ENCODE measurements at places on chromosomes 6 and 20. TPM values are rescaled to one million over a fixed set of nuclear protein-coding genes. Genes with fewer than 3 reads are reported as not detected.
A peak's percentile ranks its signal among the peaks of the same experiment; 100 is the strongest.

Gene DNAH8
- 0.06 TPM for total RNA-seq

Gene NFKBIL1
- total RNA-seq, result 46.9 TPM

Gene MYL9
- 12.0 TPM for total RNA-seq

Gene PGBD1
- total RNA-seq, result 6.2 TPM

Gene DACT2
- not detected for total RNA-seq

Gene ADGRF4
- 4.2 TPM for total RNA-seq

Gene TRIM10
- total RNA-seq, result not detected

- H3K27me3 ChIP-seq, result no peaks in the 10 kb centered on the region
- no peak for DNase-seq
- H3K27ac ChIP-seq, result no peak overlapping the region
- H3K4me1 ChIP-seq, result peaks cover 6% of the 10 kb centered on the region
- no peaks in the 10 kb centered on the region for H3K36me3 ChIP-seq
Observed at GRCh38 chr6:152305672-152306071, 331.5 kb downstream of the SYNE1 start.

- H3K27ac ChIP-seq, result no peak overlapping the region
- no peak overlapping the region for H3K4me3 ChIP-seq
- H3K4me1 ChIP-seq, result no peaks in the 10 kb centered on the region
- H3K36me3 ChIP-seq, result no peaks in the 10 kb centered on the region
Observed at GRCh38 chr6:13268913-13269518, 59.3 kb downstream of the TBC1D7 start.

DNA sequence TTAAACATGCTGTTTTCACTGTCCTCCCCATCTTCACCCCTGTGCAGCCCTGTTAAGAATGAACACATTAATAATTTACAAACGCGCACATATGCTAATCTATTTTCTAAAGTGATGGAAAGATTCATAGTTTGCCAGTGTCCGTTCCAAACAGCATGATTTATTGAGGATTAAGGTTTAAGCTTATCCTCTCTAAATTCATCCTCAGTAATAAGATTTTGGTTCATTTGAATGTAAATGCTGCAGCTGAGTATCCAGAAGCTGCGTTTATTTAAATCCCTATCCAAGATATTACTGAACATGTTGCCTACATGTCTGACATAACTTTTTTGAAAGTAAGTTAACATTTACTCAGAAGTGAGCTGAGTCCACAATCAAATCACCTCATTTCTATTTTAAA is 42.8 kb upstream of the FAM135A start:
- no peak overlapping the region for H3K27ac ChIP-seq
- H3K27me3 ChIP-seq, result peaks cover 27% of the 10 kb centered on the region
- no peaks in the 10 kb centered on the region for H3K36me3 ChIP-seq
- H3K4me3 ChIP-seq, result no peak overlapping the region
- H3K4me1 ChIP-seq, result peaks cover 19% of the 10 kb centered on the region
- no peak for DNase-seq

GRCh38 chr6:155638200-155638599 is 182.6 kb upstream of the NOX3 start:
- peak; percentile 45 for DNase-seq
- peaks cover 11% of the 10 kb centered on the region for H3K4me1 ChIP-seq
- H3K4me3 ChIP-seq, result no peak overlapping the region
- H3K27me3 ChIP-seq, result no peaks in the 10 kb centered on the region

DNA sequence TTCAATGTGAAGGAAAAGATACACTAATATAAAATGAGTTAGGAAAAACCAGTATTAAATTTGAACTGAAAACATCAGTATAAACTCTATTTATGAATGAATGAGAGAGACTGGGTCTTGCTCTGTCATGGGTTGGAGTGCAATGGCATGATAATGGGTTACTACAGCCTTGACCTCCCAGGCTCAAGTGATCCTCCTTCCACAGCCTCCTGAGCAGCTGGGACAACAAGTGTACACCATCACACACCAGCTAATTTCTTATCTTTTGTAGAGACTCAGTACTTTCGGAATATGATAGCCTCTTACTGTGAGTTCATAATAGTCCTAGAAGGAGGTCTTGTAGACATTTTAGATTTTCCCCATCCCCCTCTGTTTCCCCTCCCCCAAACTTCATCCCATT is 21.4 kb downstream of the KCTD20 start:
- no peak for DNase-seq
- H3K4me1 ChIP-seq, result no peaks in the 10 kb centered on the region
- no peaks in the 10 kb centered on the region for H3K27me3 ChIP-seq
- no peaks in the 10 kb centered on the region for H3K36me3 ChIP-seq
- no peak overlapping the region for H3K4me3 ChIP-seq

GRCh38 chr6:110810896-110811586 is 4.2 kb downstream of the CDK19 start:
- peaks cover 8% of the 10 kb centered on the region for H3K4me1 ChIP-seq
- no peak overlapping the region for H3K4me3 ChIP-seq
- peak; percentile 22 for DNase-seq
- no peak overlapping the region for H3K27ac ChIP-seq
- no peaks in the 10 kb centered on the region for H3K27me3 ChIP-seq
- H3K36me3 ChIP-seq, result no peaks in the 10 kb centered on the region

- H3K27me3 ChIP-seq, result 0 out of 2 replicates have a peak, but pooled peaks cover 4% of the 10 kb centered on the region
- no peaks in the 10 kb centered on the region for H3K4me1 ChIP-seq
- no peaks in the 10 kb centered on the region for H3K36me3 ChIP-seq
- no peak overlapping the region for H3K27ac ChIP-seq
- DNase-seq, result peak; percentile 74
Observed at GRCh38 chr6:40894962-40895799, 143.8 kb downstream of the UNC5CL start.

GRCh38 chr6:117545161-117545595 is 57.1 kb downstream of the GOPC start:
- H3K27me3 ChIP-seq, result no peaks in the 10 kb centered on the region
- H3K4me1 ChIP-seq, result peaks cover 48% of the 10 kb centered on the region
- H3K36me3 ChIP-seq, result peaks cover 9% of the 10 kb centered on the region
- H3K4me3 ChIP-seq, result no peak overlapping the region
- peak overlapping the region; percentile 26 for H3K27ac ChIP-seq

GRCh38 chr6:3644739-3645012 is 106.8 kb downstream of the PXDC1 start:
- no peaks in the 10 kb centered on the region for H3K4me1 ChIP-seq
- no peak for DNase-seq
- H3K36me3 ChIP-seq, result no peaks in the 10 kb centered on the region
- H3K27ac ChIP-seq, result no peak overlapping the region
- no peaks in the 10 kb centered on the region for H3K27me3 ChIP-seq
- H3K4me3 ChIP-seq, result no peak overlapping the region

- no peak for DNase-seq
- H3K4me3 ChIP-seq, result peak overlapping the region; percentile 32
- H3K27ac ChIP-seq, result peak overlapping the region; percentile 98
- no peaks in the 10 kb centered on the region for H3K27me3 ChIP-seq
- peaks cover 47% of the 10 kb centered on the region for H3K4me1 ChIP-seq
- peaks cover 31% of the 10 kb centered on the region for H3K36me3 ChIP-seq
Observed at GRCh38 chr20:24132246-24132645, 143.7 kb upstream of the GGTLC1 start.

GRCh38 chr20:55057779-55058415 is 582.5 kb downstream of the DOK5 start:
- no peaks in the 10 kb centered on the region for H3K27me3 ChIP-seq
- no peak for DNase-seq
- no peaks in the 10 kb centered on the region for H3K36me3 ChIP-seq
- no peak overlapping the region for H3K4me3 ChIP-seq
- H3K27ac ChIP-seq, result no peak overlapping the region
- H3K4me1 ChIP-seq, result no peaks in the 10 kb centered on the region

DNA sequence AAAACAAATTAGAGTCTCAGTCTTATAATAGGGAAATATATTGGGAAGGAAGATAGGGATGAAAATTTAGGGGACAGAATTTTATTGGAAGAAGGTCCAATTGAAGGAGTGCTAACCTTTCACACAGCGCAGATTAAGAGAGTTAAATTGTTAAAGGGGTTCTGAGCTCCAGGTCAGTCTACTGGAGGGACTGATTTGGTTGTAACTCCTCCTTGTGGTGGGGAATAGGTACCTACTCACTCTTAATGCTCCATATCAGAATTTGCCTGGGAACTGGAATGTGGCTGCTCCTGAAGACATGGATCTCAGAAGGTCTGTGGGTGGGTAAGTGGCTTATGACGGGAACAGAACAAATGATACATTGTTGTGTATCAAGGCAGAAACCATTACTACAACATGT is 143.5 kb downstream of the FLRT3 start:
- no peaks in the 10 kb centered on the region for H3K36me3 ChIP-seq
- peak; percentile 28 for DNase-seq
- no peak overlapping the region for H3K27ac ChIP-seq
- H3K4me1 ChIP-seq, result 0 out of 2 replicates have a peak, but pooled peaks cover 7% of the 10 kb centered on the region

DNA sequence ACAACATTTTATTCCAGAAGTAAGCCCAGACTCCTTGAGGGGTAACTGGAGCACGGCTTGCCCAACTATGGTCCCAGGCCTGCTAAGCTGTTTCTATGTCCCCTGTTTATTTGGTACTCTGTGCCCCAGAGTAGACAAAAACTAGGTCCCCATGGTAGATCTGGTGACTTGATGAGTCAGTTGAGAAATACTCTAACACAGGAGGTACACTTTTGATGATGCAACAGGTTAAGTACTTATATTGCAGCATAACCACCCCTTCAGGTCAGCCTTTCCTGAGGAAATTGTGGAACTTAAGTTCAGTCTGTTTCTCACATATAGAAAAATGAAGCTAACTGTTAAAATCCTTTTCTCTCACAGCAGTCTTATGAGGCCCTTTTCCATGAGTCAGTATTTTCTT is 19.6 kb downstream of the TTPAL start:
- H3K27ac ChIP-seq, result peak overlapping the region; percentile 96
- peaks cover 50% of the 10 kb centered on the region for H3K4me1 ChIP-seq
- peak; percentile 88 for DNase-seq
- peaks cover 47% of the 10 kb centered on the region for H3K36me3 ChIP-seq
- H3K27me3 ChIP-seq, result no peaks in the 10 kb centered on the region
- H3K4me3 ChIP-seq, result peak overlapping the region; percentile 1

- H3K36me3 ChIP-seq, result no peaks in the 10 kb centered on the region
- H3K4me1 ChIP-seq, result no peaks in the 10 kb centered on the region
- peak; percentile 31 for DNase-seq
- H3K4me3 ChIP-seq, result no peak overlapping the region
- H3K27me3 ChIP-seq, result no peaks in the 10 kb centered on the region
Observed at GRCh38 chr20:1792274-1792673, 102.9 kb upstream of the SIRPA start.

DNA sequence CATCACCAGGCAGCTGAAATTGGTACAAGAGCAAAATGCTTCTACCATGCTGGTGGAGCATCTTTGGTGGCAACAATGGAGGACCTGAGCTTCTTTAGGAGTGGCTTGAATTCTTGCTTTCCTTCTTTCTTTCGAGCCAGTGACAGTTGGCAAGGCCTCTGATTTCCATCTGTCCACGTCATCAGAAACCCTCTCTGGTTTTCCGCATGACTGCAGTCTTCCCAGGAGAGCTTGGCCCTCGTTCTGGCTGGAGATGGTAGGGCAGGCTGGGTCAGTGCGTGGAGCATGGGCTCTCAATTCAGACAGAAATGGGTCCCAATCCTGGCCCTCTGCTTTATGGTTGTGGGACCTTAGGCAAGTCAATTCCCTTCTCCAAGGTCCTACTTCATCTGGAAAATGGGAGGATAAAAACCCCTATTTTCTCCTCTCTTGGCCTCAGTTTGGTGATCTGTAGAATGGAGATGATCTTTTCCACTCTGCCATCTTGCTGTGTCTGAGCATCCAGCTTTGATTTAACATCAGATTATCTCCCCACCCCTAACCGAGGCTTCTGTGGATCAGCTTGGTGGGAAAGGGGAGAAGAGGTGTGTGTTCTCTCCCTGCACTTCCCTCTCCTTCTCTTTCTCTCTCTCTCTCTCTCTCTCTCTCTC is 3.6 kb upstream of the BPIFB1 start:
- H3K36me3 ChIP-seq, result no peaks in the 10 kb centered on the region
- DNase-seq, result no peak
- H3K27ac ChIP-seq, result no peak overlapping the region
- H3K4me3 ChIP-seq, result no peak overlapping the region
- H3K4me1 ChIP-seq, result peaks cover 6% of the 10 kb centered on the region

DNA sequence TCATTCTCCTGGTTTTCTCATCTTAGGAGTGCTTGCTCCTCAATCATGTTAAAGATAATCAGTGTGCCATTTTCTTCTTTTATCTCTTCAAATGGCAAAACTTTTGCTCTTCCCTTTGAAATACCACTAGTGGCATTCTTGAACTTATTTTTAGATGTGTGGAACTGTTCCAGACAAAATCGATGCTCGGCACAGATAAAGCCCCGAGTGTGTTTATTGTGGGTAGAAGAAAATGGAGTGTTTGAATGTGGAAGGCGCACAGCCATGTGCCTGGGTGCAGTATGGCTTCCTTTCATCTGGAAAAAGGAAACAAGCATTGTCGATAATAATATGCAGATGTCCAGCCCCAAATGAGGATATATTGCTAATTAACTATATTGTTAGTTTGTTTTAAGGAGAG is 42.4 kb downstream of the ISM1 start:
- no peaks in the 10 kb centered on the region for H3K36me3 ChIP-seq
- no peak overlapping the region for H3K4me3 ChIP-seq
- H3K27ac ChIP-seq, result no peak overlapping the region
- no peak for DNase-seq
- H3K4me1 ChIP-seq, result peaks cover 15% of the 10 kb centered on the region

DNA sequence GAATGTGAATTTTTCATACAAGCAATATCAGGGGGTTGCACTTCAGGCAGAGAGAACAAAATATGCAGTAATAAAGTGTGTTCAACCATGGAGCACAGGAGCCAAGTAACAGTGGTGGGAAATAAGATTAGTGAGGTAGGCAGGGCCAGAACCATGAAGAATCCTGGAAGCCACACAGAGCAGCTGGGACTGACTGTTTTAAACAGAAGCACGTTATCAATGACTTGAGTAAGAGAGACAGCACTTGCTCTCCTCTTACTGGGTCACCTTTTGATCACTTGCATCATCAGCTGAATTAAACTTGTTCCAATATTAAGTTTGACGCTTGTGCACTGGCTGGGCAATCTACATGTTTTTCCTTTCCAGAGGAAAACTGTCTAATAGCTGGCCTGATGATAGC is 238.5 kb downstream of the TBX18 start:
- no peaks in the 10 kb centered on the region for H3K27me3 ChIP-seq
- no peak for DNase-seq
- no peak overlapping the region for H3K27ac ChIP-seq
- H3K4me3 ChIP-seq, result no peak overlapping the region

GRCh38 chr6:90068703-90069523 is 174.6 kb downstream of the GJA10 start:
- H3K4me1 ChIP-seq, result no peaks in the 10 kb centered on the region
- no peaks in the 10 kb centered on the region for H3K27me3 ChIP-seq
- DNase-seq, result peak; percentile 8
- no peak overlapping the region for H3K27ac ChIP-seq
- H3K4me3 ChIP-seq, result no peak overlapping the region

GRCh38 chr6:166691199-166691598 is 64.1 kb upstream of the RPS6KA2 start:
- peak overlapping the region; percentile 43 for H3K27ac ChIP-seq
- peaks cover 13% of the 10 kb centered on the region for H3K4me1 ChIP-seq
- no peak overlapping the region for H3K4me3 ChIP-seq
- H3K27me3 ChIP-seq, result no peaks in the 10 kb centered on the region

- H3K27ac ChIP-seq, result peak within 1 kb of the TSS; percentile 25
- peaks cover 33% of the 10 kb centered on the region for H3K4me1 ChIP-seq
- peak; percentile 82 for DNase-seq
- no peaks in the 10 kb centered on the region for H3K36me3 ChIP-seq
- H3K4me3 ChIP-seq, result peak within 1 kb of the TSS; percentile 89
- H3K27me3 ChIP-seq, result no peaks in the 10 kb centered on the region
Observed at GRCh38 chr6:158559895-158560835, at the start of gene TMEM181. TMEM181 (plus strand) TSS chr6:158560091; CDS start chr6:158560225, 134 bp downstream.

- peaks cover 50% of the 10 kb centered on the region for H3K27me3 ChIP-seq
- no peak for DNase-seq
- no peak overlapping the region for H3K4me3 ChIP-seq
- no peaks in the 10 kb centered on the region for H3K36me3 ChIP-seq
- H3K4me1 ChIP-seq, result no peaks in the 10 kb centered on the region
Observed at GRCh38 chr20:998231-998830, 3.8 kb downstream of the RSPO4 start.

Data from PC-3 (cell line).